ENCODE measurements at places on chromosomes 2 and 18. TPM values are rescaled to one million over a fixed set of nuclear protein-coding genes. Genes with fewer than 3 reads are reported as not detected.

DNA sequence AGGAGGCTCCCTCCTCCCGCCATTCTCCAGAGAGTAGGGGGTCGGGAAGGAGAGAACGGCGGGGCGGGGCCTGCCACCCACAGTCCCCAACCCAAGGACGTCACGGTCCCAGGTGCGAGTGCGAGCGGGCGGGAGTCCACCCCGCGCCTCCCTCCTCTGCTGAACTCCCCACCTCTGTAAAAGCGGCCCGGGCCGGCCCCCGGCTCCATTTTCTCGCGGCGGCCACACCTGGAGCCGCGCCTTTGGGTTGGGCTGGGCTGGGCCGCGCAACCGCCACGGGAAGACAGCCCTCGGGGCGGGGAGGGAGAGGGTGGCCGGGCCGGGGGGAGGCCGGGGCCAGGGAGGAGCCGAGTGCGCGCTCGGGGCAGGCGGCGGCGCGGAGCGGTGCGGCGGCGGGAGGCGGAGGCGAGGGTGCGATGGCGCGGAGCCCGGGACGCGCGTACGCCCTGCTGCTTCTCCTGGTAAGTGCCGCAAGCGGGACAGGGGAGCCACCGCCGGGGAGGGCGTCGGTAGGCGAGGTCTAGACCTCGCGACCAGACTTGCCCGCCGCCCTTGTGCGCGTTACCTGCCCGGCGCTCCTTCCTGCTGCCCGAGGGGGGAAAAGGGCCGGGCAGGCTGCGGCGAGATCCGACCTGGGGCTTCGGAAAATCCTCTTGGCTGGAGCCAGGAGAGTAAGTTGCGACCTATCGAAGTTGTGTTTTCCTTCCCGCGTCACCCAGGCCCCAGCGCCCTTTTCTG, at the start of gene DSG2:
TSS of gene DSG2 (plus strand) at position 342 of the 738 bp plus-strand sequence. CDS start at position 417, 75 bp downstream.
- peaks cover 4% of the 10 kb centered on the region for H3K4me1 ChIP-seq
- no peaks in the 10 kb centered on the region for H3K27me3 ChIP-seq
- peak; percentile 84 for DNase-seq
- H3K27ac ChIP-seq = peak within 1 kb of the TSS; percentile 97
- H3K36me3 ChIP-seq = no peaks in the 10 kb centered on the region

GRCh38 chr2:236862526-236862925, 223.2 kb upstream of the COPS8 start:
- no peak for DNase-seq
- no peaks in the 10 kb centered on the region for H3K4me1 ChIP-seq
- no peak overlapping the region for H3K27ac ChIP-seq
- H3K4me3 ChIP-seq = no peak overlapping the region

GRCh38 chr2:191043438-191043837, 29.5 kb upstream of the STAT1 start:
- no peak for DNase-seq
- H3K4me1 ChIP-seq = no peaks in the 10 kb centered on the region
- H3K27me3 ChIP-seq = no peaks in the 10 kb centered on the region
- no peak overlapping the region for H3K27ac ChIP-seq

DNA sequence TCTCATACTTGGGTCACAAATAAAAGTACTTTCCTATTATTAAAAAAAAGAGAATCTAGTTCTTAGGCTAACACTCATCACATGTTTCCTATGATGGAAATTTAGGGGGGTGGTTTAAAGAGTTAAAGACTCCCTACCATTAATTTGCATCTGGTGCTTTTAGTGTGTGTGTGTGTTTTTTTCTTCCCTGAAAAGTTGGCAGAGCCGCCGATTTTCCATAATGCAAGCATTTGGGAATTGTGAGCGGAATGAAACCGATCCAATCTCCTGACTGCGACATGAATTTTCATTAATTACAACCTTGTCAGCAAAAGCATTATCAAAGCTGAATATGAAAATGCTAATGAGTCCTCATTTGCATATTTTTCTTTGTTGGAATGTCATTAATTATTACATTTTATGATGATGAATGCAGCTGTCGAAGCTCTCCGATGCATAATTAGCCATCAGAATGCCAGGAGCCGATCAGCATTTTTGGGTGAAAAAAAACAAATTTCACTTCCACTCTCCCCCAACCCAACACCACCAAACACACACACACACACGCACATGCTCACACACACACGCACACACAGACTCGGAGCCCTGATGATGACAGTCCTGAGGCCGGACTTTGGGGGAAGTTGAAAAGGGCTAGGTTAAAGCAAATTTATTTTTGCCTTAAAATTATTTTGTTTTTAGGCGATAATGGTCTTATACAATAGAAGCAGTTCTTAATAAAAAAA, 165.4 kb downstream of the TCF4 start:
- H3K27me3 ChIP-seq = no peaks in the 10 kb centered on the region
- peak overlapping the region; percentile 39 for H3K4me3 ChIP-seq
- DNase-seq = no peak
- no peaks in the 10 kb centered on the region for H3K4me1 ChIP-seq
- H3K27ac ChIP-seq = peak overlapping the region; percentile 86
- no peaks in the 10 kb centered on the region for H3K36me3 ChIP-seq

DNA sequence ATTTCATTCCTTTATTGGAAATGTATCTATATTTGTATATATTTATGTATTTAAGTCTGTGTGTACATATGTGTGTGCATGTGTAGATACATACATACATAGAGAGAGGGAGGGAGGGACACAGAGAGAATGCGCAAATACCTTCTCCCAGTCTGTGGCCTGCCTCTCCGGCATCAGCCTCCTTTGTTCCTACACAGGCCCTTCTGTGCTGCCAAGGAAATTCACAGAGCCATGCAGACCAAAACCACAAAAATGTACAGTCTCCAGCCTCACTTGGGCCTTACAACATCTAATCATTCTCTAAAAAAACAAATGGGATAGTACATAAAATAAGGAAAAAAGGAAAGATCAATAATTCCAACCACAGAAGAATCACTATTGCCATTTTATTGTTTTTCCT, 8.8 kb upstream of the CRACDL start:
- no peak overlapping the region for H3K4me3 ChIP-seq
- no peaks in the 10 kb centered on the region for H3K36me3 ChIP-seq
- DNase-seq = peak; percentile 34
- H3K27ac ChIP-seq = no peak overlapping the region
- no peaks in the 10 kb centered on the region for H3K4me1 ChIP-seq

GRCh38 chr2:105299290-105299689, 30.2 kb downstream of the TGFBRAP1 start:
- no peaks in the 10 kb centered on the region for H3K27me3 ChIP-seq
- H3K4me3 ChIP-seq = no peak overlapping the region
- H3K36me3 ChIP-seq = peaks cover 4% of the 10 kb centered on the region

DNA sequence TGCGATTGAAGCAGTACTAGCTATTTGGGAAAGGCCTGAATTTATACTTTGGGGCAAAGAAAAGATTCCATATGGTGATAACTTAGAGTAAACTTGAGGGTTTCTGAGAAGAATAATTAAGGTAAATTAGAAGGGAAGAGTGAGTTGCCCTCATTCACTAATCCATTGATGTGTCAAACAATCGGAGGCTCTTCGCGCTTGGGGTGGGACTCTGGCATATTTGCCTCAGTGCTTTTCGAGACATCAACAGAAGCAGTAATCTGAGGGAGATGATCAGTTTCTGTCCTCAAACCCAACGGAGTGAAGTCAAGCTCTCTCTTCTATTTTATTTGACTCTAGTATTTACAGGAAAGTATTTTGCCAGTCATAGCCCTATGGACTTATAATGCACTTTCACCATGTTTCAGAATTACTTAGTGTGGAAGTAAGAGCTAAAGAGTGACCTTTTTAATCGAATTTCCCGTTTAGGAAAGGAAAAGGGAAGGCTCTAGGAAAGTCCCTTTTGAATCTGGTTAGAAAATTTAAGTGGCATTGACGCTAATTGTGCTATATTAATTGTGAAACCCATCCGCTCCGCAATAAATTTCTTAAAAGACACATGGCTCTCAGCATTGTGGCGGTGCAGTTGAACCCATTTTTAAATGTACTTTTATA, 1.3 kb downstream of the RAB10 start:
- no peaks in the 10 kb centered on the region for H3K4me1 ChIP-seq
- no peaks in the 10 kb centered on the region for H3K36me3 ChIP-seq
- H3K27me3 ChIP-seq = no peaks in the 10 kb centered on the region
- peak overlapping the region; percentile 84 for H3K4me3 ChIP-seq
- H3K27ac ChIP-seq = peak overlapping the region; percentile 97
- no peak for DNase-seq

DNA sequence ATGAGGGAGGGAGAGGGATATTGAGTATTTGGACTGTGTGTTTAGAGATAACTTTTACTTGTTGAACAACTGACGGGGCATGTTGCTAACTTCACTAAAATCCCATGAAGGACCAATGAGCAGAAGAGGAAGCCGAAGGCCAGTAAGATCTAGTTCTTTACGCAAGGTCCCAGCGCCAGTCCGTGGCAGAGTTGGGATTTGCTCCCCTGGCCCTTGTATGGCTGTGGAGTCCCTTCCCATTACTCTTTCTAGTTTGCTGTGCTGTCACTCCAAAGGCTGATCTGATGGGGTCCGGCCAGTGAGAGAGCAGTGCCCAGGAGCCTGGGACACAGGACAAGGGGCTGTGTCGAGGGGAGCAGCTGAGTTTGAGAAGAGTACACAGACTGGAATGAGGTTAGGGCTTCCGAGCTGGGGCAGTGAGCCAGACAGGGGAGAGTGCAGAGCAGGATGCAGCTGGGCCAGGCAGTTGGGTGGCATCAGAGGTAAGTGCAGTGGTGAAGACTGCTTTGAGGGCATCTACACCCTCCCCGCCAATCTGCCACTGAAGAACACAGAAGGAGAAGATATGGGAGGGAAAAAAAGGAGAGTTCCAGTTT, 692.9 kb upstream of the HS6ST1 start:
- DNase-seq = no peak

DNA sequence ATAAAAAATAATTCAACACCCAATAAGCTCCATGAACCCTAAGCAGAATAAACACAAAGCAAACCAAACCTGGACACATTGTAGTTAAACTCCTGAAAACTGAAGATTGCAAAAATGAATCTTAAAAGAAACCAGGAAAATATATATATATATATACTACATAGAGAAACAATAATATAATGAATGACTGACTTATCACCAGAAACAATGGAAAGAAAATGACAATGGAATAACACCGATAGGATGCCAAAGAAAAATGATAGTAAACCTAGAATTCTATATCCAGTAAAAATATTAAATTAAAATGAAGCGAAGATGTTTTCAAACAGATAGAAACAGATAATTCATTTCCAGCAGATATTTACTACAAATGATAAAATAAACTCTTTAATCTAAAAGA, 346.9 kb downstream of the IRS1 start:
- no peaks in the 10 kb centered on the region for H3K4me1 ChIP-seq
- DNase-seq = no peak
- no peaks in the 10 kb centered on the region for H3K27me3 ChIP-seq
- no peaks in the 10 kb centered on the region for H3K36me3 ChIP-seq

DNA sequence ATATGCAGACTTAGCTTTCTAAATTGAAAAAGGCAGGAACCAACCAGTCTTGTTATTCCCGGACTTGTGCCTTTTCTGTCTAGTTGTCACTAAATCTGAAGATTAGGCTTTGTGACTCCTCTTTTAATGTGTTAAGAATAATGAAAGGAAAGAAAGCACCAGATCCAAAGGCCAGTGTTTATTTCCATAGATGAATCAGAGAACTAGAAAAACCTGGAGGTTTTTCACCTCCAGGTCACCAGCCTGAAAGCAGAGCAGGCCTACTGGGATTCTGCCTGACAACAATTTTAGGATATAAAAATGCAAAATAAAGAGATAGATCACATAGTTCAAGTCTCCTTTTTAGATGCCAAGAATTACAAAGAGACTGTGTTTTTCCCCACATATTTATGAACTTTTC, 160.4 kb downstream of the GULP1 start:
- no peaks in the 10 kb centered on the region for H3K4me1 ChIP-seq
- no peak overlapping the region for H3K4me3 ChIP-seq
- no peaks in the 10 kb centered on the region for H3K36me3 ChIP-seq
- DNase-seq = no peak

DNA sequence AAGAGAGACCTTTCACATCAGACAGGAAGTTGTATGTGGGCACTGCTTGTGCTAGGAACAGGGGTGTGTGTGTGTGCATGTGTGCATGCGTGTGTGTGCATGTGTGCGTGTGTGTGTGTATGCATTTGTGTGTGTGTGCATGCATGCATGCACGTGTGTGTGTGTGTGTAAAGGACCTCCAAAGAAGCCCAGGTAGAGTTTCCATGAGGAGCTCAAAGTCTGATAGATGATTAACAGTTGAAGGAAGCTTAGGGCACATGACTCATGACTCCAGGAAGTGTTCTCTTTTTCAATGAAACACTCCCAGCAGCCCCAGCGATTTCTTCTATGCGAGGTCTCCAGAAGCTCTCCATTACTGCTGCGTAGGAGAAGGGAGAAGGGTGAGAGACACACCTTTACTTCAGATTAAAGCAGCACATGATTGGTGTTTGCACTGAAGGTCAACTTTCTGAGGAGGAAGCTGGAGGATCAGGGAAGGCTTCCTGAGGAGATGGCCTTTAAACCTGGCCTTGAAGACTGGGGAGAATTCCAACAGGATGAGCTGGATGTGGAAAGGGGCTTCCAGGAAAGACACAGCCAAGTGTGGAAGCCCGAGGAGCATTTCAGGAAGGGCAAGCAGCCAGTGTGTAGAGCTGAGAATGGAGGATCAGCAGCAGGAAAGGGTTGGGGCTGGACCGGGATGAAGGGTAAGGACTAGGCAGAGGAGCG, 77.7 kb downstream of the SMAD4 start:
- no peak overlapping the region for H3K27ac ChIP-seq
- H3K36me3 ChIP-seq = no peaks in the 10 kb centered on the region
- H3K27me3 ChIP-seq = no peaks in the 10 kb centered on the region
- no peaks in the 10 kb centered on the region for H3K4me1 ChIP-seq

Gene ABCG8
- not detected for total RNA-seq

DNA sequence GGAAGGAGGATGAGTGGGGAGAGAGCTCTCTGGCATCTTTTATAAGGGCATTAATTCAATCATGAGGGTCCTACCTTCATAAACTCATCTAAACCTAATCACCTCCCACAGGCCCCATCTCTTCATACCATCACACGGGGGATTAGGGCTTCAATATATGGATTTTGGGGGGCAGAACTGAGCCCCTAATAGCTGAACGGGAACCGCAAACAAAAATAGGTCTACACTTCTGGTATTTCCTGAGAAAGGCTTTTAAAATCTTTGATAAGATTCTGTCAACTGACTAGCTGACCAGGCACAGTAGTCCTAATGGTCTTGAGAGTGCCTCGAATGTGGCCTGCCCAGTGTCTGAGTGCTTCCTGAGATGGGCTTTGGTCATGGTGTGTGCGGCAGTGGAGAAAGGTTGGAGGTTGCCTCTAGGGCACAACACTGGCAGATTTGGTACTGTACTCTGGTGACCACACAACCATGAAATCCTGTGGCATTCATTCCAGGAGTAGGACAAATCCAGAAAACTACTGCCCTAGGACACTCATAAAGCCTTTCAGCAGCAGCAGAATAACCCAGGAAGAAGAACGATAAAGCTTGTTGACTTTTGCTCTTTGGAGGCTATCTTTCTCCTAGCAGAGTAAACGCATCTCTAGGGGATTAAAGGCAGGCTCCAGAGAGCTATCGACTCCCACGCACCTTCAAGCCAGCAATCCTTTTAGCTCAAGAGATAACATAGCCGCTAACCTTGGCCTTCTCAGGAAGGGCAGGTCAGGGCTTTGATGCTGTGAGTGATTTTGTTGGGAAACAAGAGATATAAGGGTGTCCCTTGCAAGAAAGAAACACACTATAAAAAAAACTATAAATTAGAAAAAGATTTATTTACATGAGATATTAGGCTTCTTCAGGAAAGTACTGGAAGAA, 12.3 kb upstream of the APOB start:
- no peak overlapping the region for H3K27ac ChIP-seq
- no peak for DNase-seq
- H3K27me3 ChIP-seq = no peaks in the 10 kb centered on the region
- H3K4me1 ChIP-seq = no peaks in the 10 kb centered on the region

- H3K27me3 ChIP-seq = no peaks in the 10 kb centered on the region
- peak overlapping the region; percentile 76 for H3K27ac ChIP-seq
- no peak for DNase-seq
Observed at GRCh38 chr2:38261569-38262068, 115.5 kb downstream of the ATL2 start.

All from breast epithelium (tissue), 4 donors.